Upper lobe of left lung (tissue), 6 donors: ENCODE measurements at places on chromosomes 7 and 10.

DNA sequence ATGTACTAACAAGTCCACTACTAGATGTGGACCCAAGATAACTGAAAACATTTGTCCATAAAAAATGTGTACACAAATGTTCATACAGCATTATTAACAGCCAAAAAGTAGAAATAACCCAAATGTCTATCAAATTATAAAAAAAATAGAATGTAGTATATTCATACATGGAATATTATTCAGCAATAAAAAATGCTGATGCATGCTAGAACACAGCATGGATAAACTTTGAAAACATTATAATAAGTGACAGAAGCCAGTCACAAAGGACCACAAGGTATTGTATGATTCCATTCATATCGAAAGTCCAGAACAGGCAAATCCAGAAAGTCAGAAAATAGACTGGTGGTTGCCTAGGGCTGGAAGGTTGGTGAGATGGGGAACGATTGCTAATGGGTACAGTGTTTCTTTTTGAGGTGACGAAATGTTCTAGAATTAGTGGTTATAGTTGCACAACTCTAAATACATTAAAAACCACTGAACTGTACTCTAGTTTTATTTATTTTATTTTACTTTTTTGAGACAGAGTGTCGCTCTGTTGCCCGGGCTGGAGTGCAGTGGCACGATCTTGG lies 43.3 kb upstream of the ANLN start:
- H3K4me3 ChIP-seq = no peak overlapping the region
- no peak for DNase-seq
- H3K27me3 ChIP-seq = no peaks in the 10 kb centered on the region

- no peak overlapping the region for H3K4me3 ChIP-seq
- H3K4me1 ChIP-seq = no peaks in the 10 kb centered on the region
- H3K36me3 ChIP-seq = no peaks in the 10 kb centered on the region
- no peak for DNase-seq
- no peak overlapping the region for H3K27ac ChIP-seq
These were observed 190.0 kb upstream of the CACNA2D1 start for GRCh38 chr7:82633592-82633991.

GRCh38 chr10:26212511-26212910 lies 4.1 kb upstream of the GAD2 start:
- H3K27ac ChIP-seq = no peak overlapping the region
- no peaks in the 10 kb centered on the region for H3K36me3 ChIP-seq
- no peak overlapping the region for H3K4me3 ChIP-seq

DNA sequence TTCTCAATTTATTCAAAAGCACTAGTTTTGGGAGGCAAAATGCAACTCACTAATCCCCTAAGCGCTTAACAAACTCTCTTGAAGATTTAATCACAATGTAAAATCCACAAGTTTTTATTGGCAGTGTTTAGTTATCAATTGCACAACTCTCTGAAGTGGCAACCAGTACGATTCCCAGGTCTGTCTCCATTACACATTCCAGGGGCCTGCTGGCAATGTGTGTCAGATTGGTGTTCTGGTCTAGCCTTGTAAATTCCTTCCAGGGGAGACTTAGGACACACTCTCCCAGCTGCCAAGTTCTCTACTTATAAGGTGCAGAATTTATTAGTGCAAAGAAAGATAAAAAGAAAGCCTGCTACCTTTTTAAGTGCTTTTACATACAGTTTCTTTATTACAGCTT lies 164.7 kb upstream of the HPS1 start:
- no peaks in the 10 kb centered on the region for H3K27me3 ChIP-seq
- no peak overlapping the region for H3K4me3 ChIP-seq
- H3K27ac ChIP-seq = no peak overlapping the region
- H3K36me3 ChIP-seq = no peaks in the 10 kb centered on the region
- DNase-seq = no peak

- peaks cover 9% of the 10 kb centered on the region for H3K4me1 ChIP-seq
- H3K4me3 ChIP-seq = no peak overlapping the region
- no peak for DNase-seq
- no peaks in the 10 kb centered on the region for H3K36me3 ChIP-seq
- H3K27ac ChIP-seq = no peak overlapping the region
These were observed 6.8 kb downstream of the GNGT1 start for GRCh38 chr7:93913197-93913596.

- no peak for DNase-seq
- no peak overlapping the region for H3K4me3 ChIP-seq
- peaks cover 15% of the 10 kb centered on the region for H3K36me3 ChIP-seq
- H3K27me3 ChIP-seq = no peaks in the 10 kb centered on the region
- H3K27ac ChIP-seq = no peak overlapping the region
- H3K4me1 ChIP-seq = no peaks in the 10 kb centered on the region
These were observed 18.1 kb downstream of the RP9 start for GRCh38 chr7:33091111-33091531.

- no peaks in the 10 kb centered on the region for H3K27me3 ChIP-seq
- DNase-seq = no peak
- no peaks in the 10 kb centered on the region for H3K36me3 ChIP-seq
- no peak overlapping the region for H3K27ac ChIP-seq
- no peak overlapping the region for H3K4me3 ChIP-seq
- H3K4me1 ChIP-seq = no peaks in the 10 kb centered on the region
These were observed 16.3 kb upstream of the SLC29A4 start for GRCh38 chr7:5266191-5267028.

GRCh38 chr10:79383974-79384606 lies 36.8 kb downstream of the PPIF start:
- H3K36me3 ChIP-seq = no peaks in the 10 kb centered on the region
- H3K4me1 ChIP-seq = no peaks in the 10 kb centered on the region
- H3K4me3 ChIP-seq = no peak overlapping the region
- no peaks in the 10 kb centered on the region for H3K27me3 ChIP-seq

- H3K4me1 ChIP-seq = no peaks in the 10 kb centered on the region
- no peak overlapping the region for H3K27ac ChIP-seq
- no peak overlapping the region for H3K4me3 ChIP-seq
- DNase-seq = no peak
These were observed 64.8 kb upstream of the MEOX2 start for GRCh38 chr7:15751191-15751701.

- no peak for DNase-seq
- H3K27ac ChIP-seq = no peak overlapping the region
- H3K4me1 ChIP-seq = no peaks in the 10 kb centered on the region
- H3K27me3 ChIP-seq = no peaks in the 10 kb centered on the region
These were observed 136.3 kb downstream of the POLR1F start for GRCh38 chr7:19572566-19572965.

DNA sequence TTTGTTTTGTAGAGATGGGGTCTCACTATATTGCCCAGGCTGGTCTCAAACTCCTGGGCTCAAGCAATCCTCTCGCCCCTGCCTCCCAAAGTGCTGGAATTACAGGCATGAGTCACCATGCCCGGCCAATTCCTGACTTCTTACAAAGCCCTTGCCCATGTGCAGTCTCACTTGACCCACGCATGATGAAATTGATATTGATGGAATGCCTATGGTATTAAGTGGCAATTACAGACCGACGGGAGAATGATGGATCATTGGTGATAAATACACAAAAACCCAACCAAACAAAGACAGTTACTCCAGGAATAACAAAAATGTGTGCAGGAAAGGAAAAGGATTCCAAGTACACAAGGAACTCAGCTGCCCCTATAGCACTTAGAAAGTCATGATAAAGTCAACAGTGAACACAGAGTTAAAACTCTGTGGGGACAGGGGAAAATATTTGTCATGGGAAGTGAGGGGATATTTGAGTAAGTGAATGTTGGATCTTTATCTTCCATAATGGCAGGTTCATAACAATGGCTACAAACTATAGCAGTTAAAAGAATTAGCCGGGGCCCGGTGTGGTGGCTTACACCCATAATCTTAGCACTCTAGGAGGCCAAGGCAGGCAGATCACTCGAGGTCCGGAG lies 21.6 kb downstream of the HIP1 start:
- H3K36me3 ChIP-seq = no peaks in the 10 kb centered on the region
- no peaks in the 10 kb centered on the region for H3K27me3 ChIP-seq
- no peak overlapping the region for H3K27ac ChIP-seq
- no peak overlapping the region for H3K4me3 ChIP-seq
- no peak for DNase-seq

DNA sequence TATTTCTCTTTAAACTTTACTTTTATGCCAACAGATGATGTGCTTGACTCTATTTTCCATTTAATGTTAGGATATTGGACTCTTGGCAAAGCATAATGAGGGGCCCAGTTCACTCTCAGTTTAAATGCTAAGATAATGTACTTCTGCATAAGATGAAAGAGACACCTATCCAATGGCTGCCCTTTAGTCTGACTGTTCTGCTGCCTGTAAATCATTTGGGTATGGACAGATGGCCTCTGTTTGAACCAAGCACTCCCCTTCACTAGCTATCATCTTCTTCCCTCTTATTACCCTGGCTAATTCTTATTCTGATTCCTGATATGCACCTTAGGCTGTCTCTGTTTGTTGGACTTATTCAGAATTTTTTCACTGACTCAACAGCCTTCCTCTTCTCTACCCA lies 72.1 kb downstream of the SEM1 start:
- DNase-seq = no peak
- no peak overlapping the region for H3K27ac ChIP-seq
- H3K4me3 ChIP-seq = no peak overlapping the region
- H3K4me1 ChIP-seq = no peaks in the 10 kb centered on the region
- H3K27me3 ChIP-seq = no peaks in the 10 kb centered on the region

GRCh38 chr10:83678850-83679249 lies 460.5 kb upstream of the GHITM start:
- no peaks in the 10 kb centered on the region for H3K27me3 ChIP-seq
- no peaks in the 10 kb centered on the region for H3K36me3 ChIP-seq
- DNase-seq = no peak

DNA sequence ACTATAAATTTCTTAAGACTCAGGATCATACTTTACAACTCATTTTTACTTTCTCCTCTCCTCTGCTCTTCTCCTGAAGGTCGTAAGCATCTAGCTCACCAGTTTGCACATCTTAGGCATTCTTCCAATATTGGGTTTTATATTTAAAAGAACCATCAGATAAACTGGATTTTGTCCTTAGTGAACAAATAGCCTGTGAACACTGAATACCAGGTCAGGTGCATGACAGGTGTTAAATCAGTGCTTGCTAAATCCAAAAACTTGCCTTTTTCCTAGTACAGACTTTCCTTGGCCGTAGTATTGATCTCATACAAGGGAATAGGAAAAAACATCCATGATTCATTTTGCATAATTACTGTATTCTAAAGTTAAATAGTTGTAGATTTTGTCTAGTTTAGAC lies 53.0 kb downstream of the ARMC3 start:
- DNase-seq = no peak
- no peaks in the 10 kb centered on the region for H3K36me3 ChIP-seq
- H3K4me1 ChIP-seq = no peaks in the 10 kb centered on the region
- no peaks in the 10 kb centered on the region for H3K27me3 ChIP-seq
- no peak overlapping the region for H3K4me3 ChIP-seq

GRCh38 chr10:15223174-15223573 lies 54.7 kb upstream of the NMT2 start:
- no peak overlapping the region for H3K4me3 ChIP-seq
- no peaks in the 10 kb centered on the region for H3K36me3 ChIP-seq
- H3K27me3 ChIP-seq = no peaks in the 10 kb centered on the region
- H3K27ac ChIP-seq = no peak overlapping the region
- no peaks in the 10 kb centered on the region for H3K4me1 ChIP-seq

- no peak overlapping the region for H3K27ac ChIP-seq
- H3K27me3 ChIP-seq = no peaks in the 10 kb centered on the region
- no peak overlapping the region for H3K4me3 ChIP-seq
- no peak for DNase-seq
- H3K4me1 ChIP-seq = no peaks in the 10 kb centered on the region
These were observed 51.1 kb upstream of the ZNF107 start for GRCh38 chr7:64614812-64615211.

- no peaks in the 10 kb centered on the region for H3K36me3 ChIP-seq
- no peak for DNase-seq
- no peak overlapping the region for H3K27ac ChIP-seq
- no peak overlapping the region for H3K4me3 ChIP-seq
- no peaks in the 10 kb centered on the region for H3K4me1 ChIP-seq
- H3K27me3 ChIP-seq = no peaks in the 10 kb centered on the region
These were observed 1512.8 kb upstream of the LRRTM3 start for GRCh38 chr10:65413001-65413400.

- no peaks in the 10 kb centered on the region for H3K27me3 ChIP-seq
- no peaks in the 10 kb centered on the region for H3K4me1 ChIP-seq
- no peak overlapping the region for H3K27ac ChIP-seq
- no peaks in the 10 kb centered on the region for H3K36me3 ChIP-seq
These were observed 81.3 kb upstream of the NPS start for GRCh38 chr10:127467811-127468210.

GRCh38 chr7:102244601-102245000 lies 42.1 kb upstream of the SH2B2 start:
- no peak overlapping the region for H3K27ac ChIP-seq
- H3K27me3 ChIP-seq = no peaks in the 10 kb centered on the region
- DNase-seq = no peak
- H3K4me1 ChIP-seq = no peaks in the 10 kb centered on the region

GRCh38 chr7:117664047-117664446 lies 184.2 kb downstream of the CFTR start:
- no peak for DNase-seq
- H3K4me1 ChIP-seq = no peaks in the 10 kb centered on the region
- H3K27me3 ChIP-seq = no peaks in the 10 kb centered on the region
- H3K27ac ChIP-seq = no peak overlapping the region

- peaks cover 33% of the 10 kb centered on the region for H3K4me1 ChIP-seq
- H3K27ac ChIP-seq = peak overlapping the region; percentile 78
- no peak for DNase-seq
- H3K36me3 ChIP-seq = peaks cover 6% of the 10 kb centered on the region
- no peaks in the 10 kb centered on the region for H3K27me3 ChIP-seq
These were observed 17.8 kb downstream of the ESYT2 start for GRCh38 chr7:158811461-158811860.

- H3K36me3 ChIP-seq = no peaks in the 10 kb centered on the region
- no peaks in the 10 kb centered on the region for H3K4me1 ChIP-seq
- DNase-seq = no peak
- H3K27me3 ChIP-seq = no peaks in the 10 kb centered on the region
These were observed 175.6 kb upstream of the PFKP start for GRCh38 chr10:2891770-2892124.

- peaks cover 30% of the 10 kb centered on the region for H3K4me1 ChIP-seq
- no peak for DNase-seq
- no peak overlapping the region for H3K27ac ChIP-seq
- no peak overlapping the region for H3K4me3 ChIP-seq
- no peaks in the 10 kb centered on the region for H3K27me3 ChIP-seq
These were observed 19.1 kb downstream of the CTBP2 start for GRCh38 chr10:125141150-125141859.

DNA sequence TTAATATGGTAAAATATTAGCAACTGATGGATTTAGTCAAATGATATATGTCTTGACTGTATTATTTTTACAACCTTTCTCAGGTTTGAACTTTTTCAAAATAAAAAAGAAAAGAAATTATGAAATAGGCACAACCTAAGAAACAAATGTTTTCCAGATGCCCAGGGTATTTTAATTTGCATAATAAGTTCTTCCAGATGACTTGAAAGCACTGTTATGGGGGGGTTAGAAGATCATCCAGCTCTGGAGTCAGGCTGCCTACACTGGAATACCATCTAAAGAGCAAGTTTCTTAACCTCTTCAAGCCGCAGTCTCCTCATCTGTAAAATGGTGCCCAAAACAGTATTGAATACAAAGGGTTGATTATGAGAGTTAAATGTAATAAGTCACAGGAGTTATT lies 32.1 kb downstream of the CREB3L2 start:
- peaks cover 18% of the 10 kb centered on the region for H3K4me1 ChIP-seq
- no peaks in the 10 kb centered on the region for H3K36me3 ChIP-seq
- H3K27me3 ChIP-seq = no peaks in the 10 kb centered on the region
- peak overlapping the region; percentile 13 for H3K27ac ChIP-seq
